ENCODE measurements at places on chromosomes 16 and 17.
A peak's percentile ranks its signal among the peaks of the same experiment; 100 is the strongest.

- no peak for DNase-seq
Observed at GRCh38 chr16:60641067-60641665, 1395.1 kb downstream of the CDH8 start.

DNA sequence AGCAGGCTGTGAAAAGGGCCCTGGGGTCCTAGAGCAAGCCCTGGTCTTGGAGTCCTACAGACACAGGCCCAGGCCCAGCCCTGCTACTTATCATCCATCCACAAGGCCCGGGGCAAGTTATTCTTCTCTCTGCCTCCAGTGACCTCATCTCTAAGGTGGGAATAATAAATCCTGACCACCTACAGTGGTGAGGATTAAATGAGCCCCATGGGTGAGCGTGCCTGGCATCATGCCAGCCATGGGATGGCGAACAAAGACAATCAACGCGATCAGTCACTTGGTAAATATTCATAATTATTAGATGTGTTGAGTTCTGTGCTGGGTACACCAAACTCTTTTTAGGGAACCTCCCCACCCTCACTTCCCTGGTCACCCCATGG lies 5.5 kb downstream of the KRT15 start:
- no peak for DNase-seq

DNA sequence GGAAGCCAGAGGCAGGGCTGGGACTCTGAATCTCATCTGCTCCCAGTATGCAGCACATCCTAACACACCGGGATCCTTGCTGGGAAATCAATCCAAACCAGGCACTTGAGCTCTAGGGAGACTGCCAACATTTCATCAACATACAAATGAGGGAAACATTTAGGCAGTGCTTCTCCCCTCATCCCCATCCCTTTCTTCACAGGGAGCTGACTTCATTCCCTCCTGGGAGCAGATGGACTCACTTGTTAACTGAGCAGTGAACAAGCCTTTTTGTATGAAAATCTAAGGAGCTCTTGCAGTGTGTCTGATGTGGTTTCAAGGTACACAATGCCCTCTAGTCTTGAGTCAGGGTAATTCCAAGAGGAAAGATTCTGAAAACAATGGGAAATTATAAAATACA lies 96.3 kb downstream of the TMEM114 start:
- DNase-seq: no peak

- no peak for DNase-seq
Observed at GRCh38 chr17:40705584-40705983, 2.0 kb upstream of the KRT24 start.

DNA sequence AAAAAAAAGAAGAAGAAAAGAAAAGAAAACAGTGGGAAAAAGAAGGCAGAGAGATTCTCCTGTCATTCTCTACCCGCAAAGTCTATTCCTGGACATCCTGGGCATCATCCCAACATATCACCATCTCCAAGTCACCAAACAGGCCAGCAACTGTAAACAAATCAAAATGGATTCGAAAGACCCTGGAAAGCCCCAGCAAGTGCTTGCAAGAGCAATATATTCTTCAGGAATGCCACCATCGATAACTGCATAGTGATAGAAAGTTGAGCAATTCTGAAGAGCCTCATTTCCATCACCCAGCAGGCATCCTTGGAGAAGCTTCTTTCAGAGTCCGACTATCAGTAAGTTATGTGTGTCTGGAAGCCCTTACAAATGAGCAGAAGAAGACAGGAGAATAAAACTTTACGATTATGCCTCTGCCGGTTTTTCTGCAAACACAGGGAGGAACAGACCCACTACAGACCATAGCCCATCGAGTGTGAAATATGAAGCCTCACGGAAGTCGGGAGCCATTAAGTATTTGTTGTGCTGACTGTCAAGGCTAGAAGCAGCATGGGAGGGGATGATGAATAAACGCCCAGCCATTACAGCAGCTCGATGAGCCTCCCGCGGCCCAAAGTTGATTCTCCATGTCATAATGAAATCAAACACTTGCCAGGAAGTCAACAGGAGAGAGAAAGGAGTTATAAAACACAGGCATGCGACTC lies 64.5 kb upstream of the SEC14L1 start:
- DNase-seq: peak; percentile 38

DNA sequence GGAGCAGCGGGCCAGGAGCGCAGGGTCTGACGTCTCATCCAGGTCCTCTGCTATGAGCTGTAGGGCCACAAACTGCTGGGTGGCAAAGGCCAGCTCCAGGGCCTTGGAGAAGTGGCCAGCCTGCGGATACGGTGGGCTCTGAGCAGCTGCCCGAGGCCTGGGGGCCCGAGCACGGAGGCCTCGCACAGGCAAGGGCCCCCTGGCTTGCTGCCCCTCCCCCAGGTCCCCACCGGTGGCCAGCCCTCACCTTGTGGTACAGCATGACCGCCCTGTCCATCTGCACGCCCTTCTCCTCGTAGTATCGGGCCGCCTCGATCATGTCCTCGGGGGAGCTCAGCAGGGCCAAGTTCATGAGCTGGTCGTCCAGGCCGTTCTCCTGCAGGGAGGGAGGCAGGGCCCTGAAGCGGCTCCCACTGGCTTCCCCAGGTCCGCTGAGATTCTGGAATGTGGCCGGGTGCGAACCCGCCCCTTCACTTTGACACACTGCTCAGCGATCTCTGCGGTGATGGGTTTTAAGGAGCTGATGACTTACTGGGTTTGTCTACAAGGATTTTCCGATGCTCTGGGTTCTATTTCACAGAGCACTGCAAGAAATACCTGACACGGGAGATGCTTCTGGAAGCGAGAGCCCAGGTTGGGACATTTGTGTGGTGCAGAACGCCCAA lies 9.8 kb upstream of the TMEM204 start:
- DNase-seq: no peak

DNA sequence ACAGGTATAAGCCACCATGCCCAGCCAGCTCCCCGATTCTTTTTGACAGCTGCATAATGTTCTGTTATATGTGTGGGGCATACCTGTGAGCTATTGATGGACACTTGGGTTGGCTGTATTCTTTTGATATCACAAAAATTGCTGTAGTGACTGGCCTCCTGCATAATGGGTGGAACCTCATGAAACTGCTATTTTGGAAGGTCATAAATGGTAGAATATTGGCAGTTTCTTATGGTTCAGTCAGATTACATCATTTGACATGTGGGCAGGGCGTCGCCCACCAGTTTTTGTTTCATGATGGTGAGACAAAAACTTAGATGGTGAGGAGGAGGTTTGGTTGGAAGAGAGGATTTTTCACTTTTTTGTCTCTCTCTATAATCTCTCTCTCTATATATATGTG lies 26.7 kb upstream of the POLR3E start:
- DNase-seq: no peak

DNA sequence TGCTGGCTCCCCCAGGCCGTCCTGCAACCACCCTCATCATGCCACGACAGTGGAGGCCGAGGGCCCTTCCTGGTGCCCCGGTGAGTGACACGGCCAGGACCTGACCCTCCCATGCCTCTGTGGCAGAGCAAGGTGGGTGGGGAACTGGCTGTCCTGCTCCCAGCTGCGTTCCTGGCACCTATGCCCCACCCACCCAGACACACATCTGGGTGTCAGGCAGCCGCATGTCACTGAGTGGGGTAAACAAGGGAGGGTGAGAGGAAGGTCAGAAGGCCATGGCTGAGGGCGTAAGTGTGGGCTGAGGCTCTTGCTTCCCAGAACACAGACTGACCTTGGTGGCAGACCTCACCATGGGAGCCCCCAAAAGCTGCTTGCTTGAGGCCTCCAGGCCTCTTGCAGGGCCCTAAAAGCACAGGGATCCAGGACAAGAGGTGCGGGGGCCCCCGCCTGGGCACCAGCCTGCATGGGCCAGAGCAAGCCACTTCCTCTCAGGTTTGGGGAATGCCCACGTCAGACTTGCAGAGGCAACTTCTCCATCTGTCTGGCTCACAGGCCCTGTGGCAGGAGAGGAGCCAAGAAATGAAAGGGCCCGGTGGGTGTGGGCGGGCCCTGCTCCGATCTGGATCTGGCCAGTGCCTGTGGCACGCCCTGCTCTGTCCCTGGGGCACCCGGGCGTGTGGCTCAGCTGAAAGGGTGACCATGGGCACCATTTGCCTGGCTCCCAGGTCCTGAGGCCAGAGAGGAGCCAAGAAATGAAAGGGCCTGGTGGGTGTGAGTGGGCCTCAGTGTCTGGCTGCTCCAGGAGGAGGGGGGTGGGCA lies 3.9 kb upstream of the CCDC57 start:
- peak; percentile 81 for DNase-seq

DNA sequence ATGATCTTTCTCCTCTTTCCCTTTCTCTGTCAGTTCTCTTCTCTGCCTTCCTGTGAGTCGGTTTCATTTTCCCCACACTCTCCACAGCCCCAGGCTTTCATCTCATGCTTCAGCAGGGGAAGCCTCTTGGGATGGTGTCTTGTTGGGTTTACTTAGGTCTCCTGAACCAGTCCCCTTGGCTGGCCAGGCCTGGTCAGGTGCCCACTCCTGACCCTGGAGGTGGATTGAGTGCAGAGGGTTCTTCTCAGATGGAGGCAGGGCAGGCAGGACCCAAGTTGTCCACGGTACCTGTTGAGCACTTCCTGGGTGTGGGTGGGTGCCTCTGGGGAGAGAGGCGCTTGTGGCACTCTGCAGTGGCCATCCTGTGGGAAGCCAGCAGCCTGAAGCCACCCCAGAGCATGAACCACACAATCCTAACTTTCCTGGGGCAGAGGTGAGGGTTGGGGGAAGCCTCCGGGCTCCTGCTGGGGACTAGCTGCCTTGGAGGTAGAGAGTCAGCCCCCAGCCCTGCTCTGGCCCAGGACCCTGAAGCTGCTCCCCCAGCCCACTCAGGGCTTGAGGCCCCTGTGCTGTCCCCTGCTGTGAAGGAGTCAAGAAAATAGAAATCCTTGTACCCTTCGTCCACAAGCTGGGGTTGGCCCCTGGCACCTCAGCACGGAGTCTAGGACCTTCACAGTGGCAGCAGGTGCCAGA lies 2.0 kb upstream of the RAP1GAP2 start:
- DNase-seq: no peak

DNA sequence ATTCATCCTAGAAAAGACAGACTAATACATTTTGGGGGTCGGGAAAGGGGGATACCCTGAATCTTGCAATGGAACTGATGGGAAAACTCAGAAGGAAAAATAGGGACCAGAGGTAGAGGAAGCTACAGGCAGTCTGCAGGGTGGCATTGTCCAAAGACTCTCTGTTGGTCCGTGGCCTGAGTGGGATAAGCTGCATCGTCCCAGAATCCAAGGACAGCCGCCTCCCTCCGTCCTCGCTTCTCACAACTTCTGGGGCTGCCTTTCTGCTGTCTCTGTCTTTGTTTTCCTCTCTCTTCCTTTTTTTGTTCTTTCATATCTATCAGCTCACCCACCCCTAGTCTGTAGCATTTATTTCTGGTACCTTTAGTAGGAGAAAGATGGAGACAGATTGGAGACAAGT lies 1052.6 kb upstream of the RBFOX1 start:
- no peak for DNase-seq

DNA sequence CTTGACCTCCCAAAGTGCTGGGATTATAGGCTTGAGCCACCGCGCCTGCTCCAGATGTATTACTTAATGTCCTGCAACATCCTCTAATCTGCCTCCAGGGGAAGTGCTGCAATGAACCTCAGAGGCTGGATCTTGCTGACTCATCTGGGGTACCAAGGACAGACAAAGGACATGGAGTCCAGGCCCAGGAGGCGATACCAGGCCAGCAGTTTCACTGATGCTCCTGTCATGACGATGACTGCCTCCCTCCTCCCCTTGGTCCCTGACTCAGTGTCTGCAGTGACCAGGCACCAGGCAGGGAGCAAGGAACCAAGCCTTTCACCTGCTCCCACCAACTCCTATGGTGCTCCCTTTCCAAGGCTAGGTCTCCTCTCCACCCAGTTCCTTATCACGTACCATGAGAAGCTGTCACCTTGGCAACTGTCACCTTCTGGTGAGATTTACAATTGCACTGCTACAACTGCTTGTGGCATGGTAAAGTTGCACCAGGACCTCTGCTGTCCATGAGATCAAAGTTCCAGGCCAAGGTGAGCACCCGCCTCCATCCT lies 21.6 kb upstream of the PHOSPHO1 start:
- peak; percentile 74 for DNase-seq

- no peak for DNase-seq
Observed at GRCh38 chr16:66566051-66566901, at the start of gene CMTM1. TSS of gene CMTM1 (plus strand) at chr16:66566439. CDS start at chr16:66566514, 75 bp downstream.

DNA sequence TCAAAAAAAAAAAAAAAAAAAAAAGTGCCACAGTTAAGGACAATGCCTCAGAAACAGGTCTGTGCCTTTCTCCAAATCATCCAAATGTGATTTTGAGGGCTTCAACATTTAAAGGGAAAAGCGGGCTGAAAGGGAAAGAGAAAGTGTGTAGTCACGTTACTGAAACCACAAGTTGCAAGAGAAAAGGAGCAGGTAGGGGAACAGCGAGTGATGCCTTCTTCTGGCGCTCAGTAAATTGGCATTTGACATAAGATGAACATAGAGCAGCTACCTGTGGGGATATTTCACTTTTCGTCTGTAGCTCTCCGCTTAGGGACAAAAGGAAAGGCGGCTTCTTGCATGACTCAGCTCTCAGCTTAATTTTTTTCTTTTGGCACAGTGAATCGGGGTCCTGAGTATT lies 11.1 kb downstream of the CMTM2 start:
- no peak for DNase-seq

DNA sequence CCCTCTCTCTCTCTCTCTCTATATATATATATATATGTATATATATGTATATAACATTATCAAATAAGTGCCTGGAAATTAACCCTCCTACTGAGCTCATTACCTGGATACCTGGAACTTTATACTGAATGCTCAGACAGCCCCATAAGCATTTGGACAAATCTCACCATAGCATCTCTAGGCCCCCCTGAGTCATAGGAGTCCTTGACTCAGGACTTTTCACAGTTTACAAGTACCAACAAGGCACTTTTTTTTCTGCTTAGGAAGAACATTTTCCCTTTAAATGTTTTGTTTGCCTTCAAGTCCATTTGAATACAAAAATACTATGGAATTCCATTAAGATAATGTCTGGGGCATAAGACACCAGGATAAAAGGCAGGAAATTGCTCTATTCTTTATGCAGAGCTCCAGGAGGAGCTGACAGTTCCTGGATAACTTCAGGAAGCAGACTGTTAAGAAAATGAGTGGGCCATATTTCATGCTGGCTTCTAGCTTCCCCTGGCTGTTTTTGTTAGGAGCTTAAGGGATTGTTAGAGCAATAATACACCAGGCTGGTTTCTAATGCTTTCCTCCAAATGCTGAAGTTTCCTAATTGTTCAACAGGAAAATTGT lies 171.7 kb upstream of the ASIC2 start:
- DNase-seq: peak; percentile 82

- DNase-seq: no peak
Observed at GRCh38 chr17:63452962-63453551, 7.0 kb upstream of the CYB561 start.

GRCh38 chr17:15456972-15457722 lies 10.3 kb downstream of the CDRT4 start:
- peak; percentile 87 for DNase-seq

DNA sequence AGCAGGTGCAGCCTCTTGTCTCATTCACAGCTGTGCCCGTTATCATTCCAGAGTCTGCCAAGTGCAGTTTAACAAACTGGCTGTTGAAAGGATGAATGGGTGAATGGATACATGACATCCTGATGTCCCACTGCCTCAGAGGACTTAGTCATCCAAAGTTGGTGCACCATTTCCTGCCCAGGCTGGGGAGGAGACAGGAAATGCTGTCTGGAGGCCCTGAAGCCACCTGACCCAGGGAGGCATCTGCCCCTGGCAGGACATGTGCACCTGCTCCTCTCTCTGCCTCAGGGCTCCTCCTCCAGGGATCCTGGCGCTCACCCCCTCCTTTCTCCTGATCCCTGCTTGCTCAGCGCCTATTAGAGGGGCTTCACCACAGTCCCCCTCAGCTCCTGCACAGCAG lies 1.8 kb upstream of the CD300C start:
- DNase-seq: no peak

All from fibroblast of villous mesenchyme (primary cell).